ENCODE measurements at places on chromosomes 2 and 18.
A peak's percentile ranks its signal among the peaks of the same experiment; 100 is the strongest.

GRCh38 chr2:216773072-216773471 is 77.7 kb upstream of the IGFBP5 start:
- no peaks in the 10 kb centered on the region for H3K36me3 ChIP-seq
- peaks cover 9% of the 10 kb centered on the region for H3K27me3 ChIP-seq
- H3K4me1 ChIP-seq = no peaks in the 10 kb centered on the region
- H3K4me3 ChIP-seq = no peak overlapping the region
- DNase-seq = no peak

DNA sequence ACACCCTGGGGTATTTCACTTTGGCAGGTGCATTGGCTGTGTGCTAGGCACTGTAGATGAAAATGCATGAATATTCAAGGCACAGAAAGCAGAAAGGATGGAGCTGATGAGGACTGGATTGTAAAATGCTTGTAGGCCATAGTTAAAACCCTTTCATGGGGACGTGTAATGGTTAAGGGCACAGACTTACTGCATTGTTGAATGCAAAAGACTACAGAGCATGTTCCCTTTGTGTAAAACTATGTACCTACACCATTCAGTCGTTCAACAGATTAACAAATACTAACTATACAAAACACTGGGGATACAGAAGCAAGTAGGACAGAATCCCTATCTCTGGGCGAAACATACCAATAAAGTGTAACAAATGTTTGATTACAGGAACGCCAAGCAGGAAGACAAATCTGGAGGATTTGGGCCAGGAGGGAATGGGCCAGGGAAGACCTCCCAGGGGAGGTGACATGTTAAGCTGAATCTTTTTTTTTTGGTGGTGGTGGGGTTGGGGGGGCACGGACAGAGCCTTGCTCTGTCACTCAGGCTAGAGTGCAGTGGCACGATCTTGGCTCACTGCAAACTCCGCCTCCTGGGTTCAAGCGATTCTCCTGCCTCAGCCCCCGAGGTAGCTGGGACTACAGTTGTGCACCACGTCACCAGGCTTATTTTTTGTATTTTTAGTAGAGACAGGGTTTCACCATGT is 19.6 kb upstream of the ROCK2 start:
- H3K27me3 ChIP-seq = peaks cover 11% of the 10 kb centered on the region
- no peak for DNase-seq
- no peaks in the 10 kb centered on the region for H3K4me1 ChIP-seq
- H3K36me3 ChIP-seq = no peaks in the 10 kb centered on the region
- H3K27ac ChIP-seq = no peak overlapping the region

DNA sequence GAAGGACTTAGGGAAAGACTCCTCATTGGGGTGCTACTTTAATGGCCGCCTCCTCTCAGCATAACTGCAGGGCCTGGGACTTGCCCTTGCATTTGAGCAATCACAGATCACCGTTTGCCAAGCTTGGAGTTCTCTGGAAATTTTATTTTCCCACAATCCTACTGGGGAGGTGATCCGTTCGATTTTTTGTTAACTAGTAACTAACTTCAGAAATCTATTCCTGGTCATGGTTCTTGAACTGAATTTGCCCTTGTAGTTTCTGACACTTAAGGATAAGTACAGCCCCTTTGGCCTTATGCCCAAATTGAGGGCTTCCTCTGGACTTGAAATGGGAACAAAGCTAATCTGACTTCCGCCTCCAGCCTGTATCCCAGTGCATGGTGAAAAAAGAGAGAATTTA is 60.5 kb upstream of the ST3GAL5 start:
- H3K27me3 ChIP-seq = no peaks in the 10 kb centered on the region
- no peak overlapping the region for H3K4me3 ChIP-seq
- peaks cover 2% of the 10 kb centered on the region for H3K4me1 ChIP-seq
- DNase-seq = no peak
- no peak overlapping the region for H3K27ac ChIP-seq

- H3K27ac ChIP-seq = peak overlapping the region; percentile 57
- H3K36me3 ChIP-seq = peaks cover 56% of the 10 kb centered on the region
Observed at GRCh38 chr2:230541934-230542380, 126.0 kb downstream of the SP100 start.

- no peak overlapping the region for H3K27ac ChIP-seq
- H3K4me1 ChIP-seq = peaks cover 29% of the 10 kb centered on the region
- peaks cover 12% of the 10 kb centered on the region for H3K36me3 ChIP-seq
- peak; percentile 23 for DNase-seq
- H3K4me3 ChIP-seq = no peak overlapping the region
- no peaks in the 10 kb centered on the region for H3K27me3 ChIP-seq
Observed at GRCh38 chr2:206164261-206164862, 4.7 kb downstream of the EEF1B2 start.

DNA sequence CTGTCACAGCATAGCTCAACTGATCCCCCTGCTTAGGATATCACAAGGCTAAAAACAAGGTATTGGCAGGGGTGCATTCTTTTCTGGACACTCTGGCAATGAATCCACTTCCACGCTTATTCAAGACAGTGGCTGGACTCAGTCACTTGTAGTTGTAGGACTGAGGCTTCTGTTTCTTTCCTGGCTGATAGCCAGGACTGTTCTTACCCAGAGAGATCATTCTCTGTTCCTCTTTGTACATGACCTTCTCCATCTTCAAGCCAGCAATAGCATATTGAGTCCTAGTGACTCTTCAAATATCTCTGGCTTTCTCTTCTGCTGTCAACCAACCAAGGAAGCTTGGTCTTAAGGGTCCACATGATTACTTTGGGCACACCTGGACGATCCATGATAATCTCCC is 241.3 kb downstream of the RBM43 start:
- no peak overlapping the region for H3K4me3 ChIP-seq
- no peaks in the 10 kb centered on the region for H3K4me1 ChIP-seq
- DNase-seq = no peak
- H3K36me3 ChIP-seq = no peaks in the 10 kb centered on the region
- peaks cover 4% of the 10 kb centered on the region for H3K27me3 ChIP-seq

DNA sequence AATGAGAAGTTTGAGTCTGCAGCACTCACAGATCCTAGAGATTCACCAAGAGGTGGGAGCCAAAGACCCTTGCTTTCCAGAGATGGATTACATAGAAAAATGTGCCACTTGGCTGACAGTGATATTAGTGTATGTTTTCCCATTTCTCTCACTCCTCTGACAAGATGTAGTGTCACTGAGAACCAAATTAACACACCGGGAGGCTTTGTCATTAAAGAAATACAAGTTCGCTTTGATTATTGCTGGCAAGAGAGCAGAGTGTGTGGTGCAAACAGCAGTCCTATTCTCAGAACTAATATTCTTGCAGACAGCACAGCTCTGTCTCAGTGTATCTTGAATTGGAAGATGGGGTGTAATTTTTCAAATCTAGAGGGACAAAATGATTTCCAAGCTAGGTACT is 171.6 kb upstream of the SETBP1 start:
- H3K4me1 ChIP-seq = peaks cover 23% of the 10 kb centered on the region
- H3K4me3 ChIP-seq = no peak overlapping the region
- H3K27ac ChIP-seq = no peak overlapping the region
- H3K36me3 ChIP-seq = no peaks in the 10 kb centered on the region

DNA sequence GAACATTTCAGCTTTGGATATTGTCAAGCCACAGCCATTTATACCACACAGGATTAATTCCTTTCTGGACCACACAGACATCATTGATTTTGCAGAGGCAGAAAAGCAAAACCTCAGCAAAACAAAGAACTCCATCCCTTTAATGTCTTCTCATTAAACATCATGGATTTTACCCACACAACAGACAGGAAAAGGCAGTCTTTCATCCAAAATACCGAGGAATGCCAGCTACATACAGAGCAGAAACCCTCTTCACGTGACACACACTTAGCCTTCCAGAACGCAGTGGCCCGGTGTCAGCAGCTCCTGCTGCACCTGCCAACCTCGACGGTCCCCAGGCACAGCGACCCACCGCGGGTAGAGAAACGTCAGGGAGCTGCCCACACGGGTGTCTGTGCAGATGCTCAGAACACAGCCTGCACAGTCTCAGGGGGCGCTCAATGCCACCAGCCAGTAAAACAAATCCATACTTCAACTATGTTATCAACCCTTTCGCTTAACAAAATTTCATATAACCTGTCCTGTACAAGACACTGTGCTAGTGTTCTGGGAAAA is 304.5 kb downstream of the EIPR1 start:
- H3K27ac ChIP-seq = no peak overlapping the region
- no peak overlapping the region for H3K4me3 ChIP-seq
- no peak for DNase-seq
- no peaks in the 10 kb centered on the region for H3K36me3 ChIP-seq
- H3K4me1 ChIP-seq = no peaks in the 10 kb centered on the region

DNA sequence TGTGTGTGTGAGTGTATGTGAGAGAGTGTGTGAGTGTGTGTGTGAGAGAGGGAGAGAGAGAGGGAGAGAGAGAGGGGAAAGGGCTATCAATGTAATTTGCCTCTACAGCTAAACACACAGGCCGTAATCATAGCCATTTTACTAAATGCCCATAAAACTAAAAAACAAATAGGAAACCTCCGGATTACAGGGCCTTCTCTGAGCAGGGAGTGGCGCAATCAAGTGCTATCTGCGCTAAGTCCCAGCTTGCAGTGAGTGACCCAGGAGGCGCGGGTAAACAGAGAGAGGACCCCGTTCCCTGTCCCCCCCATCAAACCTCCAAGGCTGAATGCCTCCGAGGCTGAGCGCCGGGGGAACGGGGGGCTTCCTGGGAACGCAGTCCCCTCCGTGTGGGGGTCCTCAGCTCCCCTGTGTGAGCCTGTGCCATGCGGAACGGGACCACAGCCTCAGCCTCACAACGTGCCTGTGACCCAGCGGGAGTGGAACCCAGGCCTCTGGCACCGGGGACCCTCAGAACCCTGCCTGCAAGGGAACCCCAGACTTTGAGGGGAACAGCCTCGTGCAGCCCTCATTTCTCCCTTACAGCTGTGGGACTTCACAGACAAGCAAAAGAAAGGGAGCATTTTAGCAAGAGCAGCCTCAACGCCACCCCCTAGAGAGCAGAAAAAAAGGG is 54.7 kb upstream of the ID2 start:
- H3K27me3 ChIP-seq = peaks cover 24% of the 10 kb centered on the region
- no peaks in the 10 kb centered on the region for H3K36me3 ChIP-seq
- DNase-seq = no peak
- H3K27ac ChIP-seq = no peak overlapping the region

DNA sequence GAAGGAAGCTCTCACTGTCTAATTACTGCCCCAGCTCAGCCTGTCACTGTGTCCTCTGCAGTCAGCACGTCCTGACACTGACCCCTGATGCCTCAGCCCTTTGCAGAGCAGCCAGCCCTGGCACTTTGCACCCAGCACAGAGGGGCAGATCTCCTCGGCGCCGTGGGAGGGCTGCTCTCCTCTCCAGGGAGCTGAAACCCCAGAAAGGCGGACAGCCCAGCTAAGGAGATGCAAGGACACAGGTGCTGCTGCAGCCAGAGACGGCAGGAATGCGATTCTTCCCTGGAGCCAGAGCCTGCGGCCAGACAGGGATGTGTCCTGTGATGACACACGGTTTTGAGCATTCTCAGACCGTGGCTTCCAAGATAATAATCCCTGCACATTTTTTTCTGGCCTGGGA is 34.5 kb upstream of the SIX3 start:
- H3K27me3 ChIP-seq = peaks cover 37% of the 10 kb centered on the region
- H3K4me3 ChIP-seq = no peak overlapping the region
- no peak overlapping the region for H3K27ac ChIP-seq
- DNase-seq = no peak

DNA sequence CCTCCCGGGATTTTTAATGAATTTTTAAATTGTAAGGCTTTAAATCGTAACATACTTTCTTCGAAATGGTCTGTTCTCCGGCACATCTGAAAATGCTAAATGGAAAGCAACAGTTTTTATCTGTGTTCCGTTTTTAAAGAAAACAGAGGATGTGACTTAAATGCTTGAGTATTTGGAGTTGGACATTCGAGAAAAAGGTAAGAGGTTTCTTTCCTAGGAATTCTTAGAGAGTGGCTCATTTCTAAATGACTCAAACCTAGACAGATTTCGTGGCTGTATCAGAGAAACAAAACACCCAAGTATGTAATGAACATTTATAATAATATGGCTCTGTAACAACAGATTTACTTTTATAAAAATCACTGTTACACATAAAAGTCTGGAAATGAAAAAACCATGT is 177.6 kb upstream of the CCDC68 start:
- no peak overlapping the region for H3K27ac ChIP-seq
- no peaks in the 10 kb centered on the region for H3K36me3 ChIP-seq
- H3K4me1 ChIP-seq = no peaks in the 10 kb centered on the region
- H3K27me3 ChIP-seq = peaks cover 48% of the 10 kb centered on the region
- no peak overlapping the region for H3K4me3 ChIP-seq

GRCh38 chr2:6917071-6917760 is at the start of gene RNF144A:
RNF144A (plus strand) TSS chr2:6917412; CDS start chr2:6996927, 79,515 bp downstream.
- no peaks in the 10 kb centered on the region for H3K36me3 ChIP-seq
- DNase-seq = peak; percentile 67
- H3K4me1 ChIP-seq = peaks cover 15% of the 10 kb centered on the region
- peak within 1 kb of the TSS; percentile 90 for H3K4me3 ChIP-seq
- no peak within 1 kb of the TSS for H3K27ac ChIP-seq

GRCh38 chr2:79860228-79861058 is 347.6 kb downstream of the CTNNA2 start:
- no peaks in the 10 kb centered on the region for H3K4me1 ChIP-seq
- no peak overlapping the region for H3K4me3 ChIP-seq

DNA sequence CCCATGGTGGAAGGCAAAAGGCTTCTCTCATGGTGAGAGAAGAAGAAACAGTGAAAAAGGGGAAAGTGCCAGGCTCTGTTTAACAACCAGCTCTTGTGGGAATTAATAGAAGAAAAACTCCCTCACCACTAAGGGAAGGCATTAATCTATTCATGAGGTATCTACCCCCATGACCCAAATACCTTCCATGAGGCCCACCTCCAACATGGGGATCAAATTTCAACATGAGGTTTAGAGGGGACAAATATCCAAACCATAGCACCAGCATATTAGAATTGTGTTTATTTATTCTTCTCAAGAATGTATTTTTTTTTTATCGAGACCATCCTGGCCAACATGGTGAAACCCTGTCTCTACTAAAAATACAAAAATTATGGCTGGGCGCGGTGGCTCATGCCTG is 4.9 kb upstream of the CFLAR start:
- no peak for DNase-seq
- no peak overlapping the region for H3K27ac ChIP-seq
- no peak overlapping the region for H3K4me3 ChIP-seq
- peaks cover 8% of the 10 kb centered on the region for H3K36me3 ChIP-seq
- peaks cover 20% of the 10 kb centered on the region for H3K4me1 ChIP-seq
- H3K27me3 ChIP-seq = no peaks in the 10 kb centered on the region
